Stimulated activated CD8-positive, alpha-beta memory T cell treated with anti-CD3 and anti-CD28 coated beads, Interleukin-7, amount 100 ng/mL, for 4 hours (primary cell): ENCODE measurements at places on chromosomes 3 and 15.

GRCh38 chr15:94456226-94456625, 224.9 kb downstream of the MCTP2 start:
- no peak for DNase-seq

GRCh38 chr15:90145761-90146160, 43.5 kb upstream of the IDH2 start:
- no peak for DNase-seq

DNA sequence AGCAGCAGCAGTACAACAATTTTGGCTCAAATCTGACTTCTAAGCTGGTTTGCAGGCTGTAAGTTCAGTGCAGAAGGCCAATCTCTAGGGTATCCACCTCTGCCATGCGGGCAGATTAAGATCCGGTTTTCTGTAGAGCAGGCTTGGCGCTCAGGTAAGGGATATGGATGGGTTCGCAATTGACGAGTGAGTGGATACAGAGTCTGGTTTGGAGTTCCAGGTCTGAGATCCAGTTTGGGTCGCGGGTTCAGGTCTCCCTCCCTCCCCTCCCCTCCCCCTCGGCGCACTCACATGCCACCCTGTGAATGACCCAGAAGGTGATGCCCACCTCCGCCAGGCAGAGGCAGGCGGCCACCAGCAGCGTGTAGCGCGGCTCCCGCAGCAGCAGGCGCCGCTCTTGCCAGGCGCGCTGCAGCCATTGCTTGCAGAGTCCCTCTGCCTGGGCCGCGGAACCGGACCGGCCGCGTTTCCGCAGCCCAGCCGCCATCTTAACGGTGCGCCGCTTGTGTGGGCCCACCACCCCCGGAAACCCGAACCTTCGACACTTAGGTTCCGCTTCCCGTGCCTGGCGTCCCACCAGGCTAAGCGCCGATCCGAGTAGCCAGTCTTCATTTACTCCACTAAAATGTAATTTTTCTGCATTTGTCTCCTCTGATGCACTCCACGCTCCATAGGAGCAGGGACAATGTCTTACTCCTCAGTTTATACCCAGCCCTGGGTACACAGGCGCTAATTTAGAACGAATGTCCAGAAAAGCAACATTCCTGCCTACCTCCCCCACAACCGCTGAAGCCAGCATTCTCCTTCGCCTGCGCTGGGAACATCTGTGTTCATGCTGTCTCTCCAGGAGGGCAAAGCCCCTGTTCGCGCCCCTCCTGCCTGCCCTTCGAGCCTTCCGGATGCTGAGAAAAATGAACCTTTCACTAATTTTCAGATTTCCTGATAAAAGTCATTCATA, at the start of gene ALG3:
ALG3 (minus strand) TSS at position 509 of the 958 bp plus-strand sequence; CDS start at position 487, 22 bp downstream.
- DNase-seq: peak; percentile 75

- no peak for DNase-seq
Measured at GRCh38 chr15:101068961-101069653, 149.9 kb downstream of the LRRK1 start.

GRCh38 chr3:53354945-53355498, 7.7 kb upstream of the DCP1A start:
- DNase-seq: no peak

GRCh38 chr3:47802734-47803479, at the start of gene DHX30:
DHX30 (plus strand) TSS chr3:47803138; CDS start chr3:47810684, 7,546 bp downstream.
- peak; percentile 59 for DNase-seq

- no peak for DNase-seq
Measured at GRCh38 chr3:3771567-3771966, 27.7 kb upstream of the LRRN1 start.

DNA sequence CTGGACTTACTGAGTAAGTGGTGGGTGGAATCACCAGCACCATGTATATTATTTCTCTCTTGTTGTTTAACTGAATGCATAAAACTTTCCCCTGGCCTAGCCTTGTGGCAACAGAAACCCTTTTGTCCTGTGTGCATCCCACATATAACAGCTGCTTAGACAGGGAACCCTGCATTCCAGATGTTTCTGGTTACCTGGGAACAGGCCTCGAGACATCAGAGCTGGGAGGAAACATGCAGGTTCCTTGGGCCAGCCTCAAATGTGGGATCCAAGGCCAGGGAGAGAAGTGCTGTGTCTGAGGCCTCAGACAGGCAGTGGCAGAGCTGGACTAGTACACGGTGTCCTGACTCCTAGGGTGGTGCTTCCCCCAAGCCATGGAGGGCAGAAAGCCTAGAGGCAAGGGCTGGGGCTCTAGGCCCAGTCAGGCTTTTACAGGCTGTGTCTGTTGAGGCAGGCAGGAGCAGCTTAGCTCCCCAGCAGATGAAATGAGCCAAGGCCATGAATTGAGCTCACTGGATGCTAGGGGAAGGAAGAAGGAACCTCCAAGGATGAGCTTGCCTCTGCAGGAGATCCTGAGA, 57.7 kb downstream of the ITGA11 start:
- DNase-seq: no peak

GRCh38 chr3:21839592-21839991, 88.6 kb upstream of the ZNF385D start:
- DNase-seq: no peak

GRCh38 chr3:51944451-51945021, 2.4 kb downstream of the PARP3 start:
- no peak for DNase-seq

- DNase-seq: no peak
Measured at GRCh38 chr3:124615896-124616543, 114.2 kb upstream of the UMPS start.

- DNase-seq: no peak
Measured at GRCh38 chr15:49832511-49832910, 211.7 kb downstream of the DTWD1 start.

DNA sequence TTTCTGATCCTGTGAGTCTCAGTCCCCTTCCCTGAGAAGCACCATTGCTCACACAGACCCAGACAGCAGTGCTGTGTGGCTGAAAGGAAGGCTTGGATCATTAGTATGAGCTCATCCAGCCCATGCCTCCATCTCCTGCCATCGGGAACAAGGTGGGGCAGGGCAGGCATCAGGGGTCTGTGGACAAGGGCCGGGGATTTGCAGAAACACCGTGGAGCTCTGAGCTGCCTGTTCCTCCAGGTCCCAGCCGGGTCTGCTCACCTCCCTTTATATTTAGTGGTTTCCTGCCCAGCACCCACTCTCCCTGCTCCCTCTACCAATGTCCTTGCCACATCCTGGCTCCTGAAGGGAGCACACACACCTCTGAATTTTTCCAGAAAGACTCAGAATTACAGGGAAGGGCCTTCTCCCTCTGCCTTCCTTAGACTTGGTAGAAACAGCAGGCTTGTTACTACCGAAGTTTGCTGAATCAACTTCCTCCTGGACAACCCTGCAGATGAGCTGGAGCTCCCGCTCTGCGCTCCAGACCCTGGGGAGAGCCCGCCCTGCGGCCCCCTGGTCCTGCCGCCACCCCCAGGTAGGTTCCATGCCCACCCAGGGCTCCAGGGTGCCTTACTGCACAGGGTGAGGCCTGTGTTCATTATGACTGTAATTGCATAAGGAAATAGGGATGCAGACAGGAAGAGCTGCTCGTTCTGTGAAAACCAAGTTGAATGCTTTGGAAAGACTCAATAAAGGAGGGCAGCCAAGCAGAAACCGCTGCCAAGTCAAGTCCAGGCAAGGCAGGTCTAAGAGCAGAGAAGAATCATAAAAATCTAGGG, 128.1 kb downstream of the NSMCE3 start:
- no peak for DNase-seq

DNA sequence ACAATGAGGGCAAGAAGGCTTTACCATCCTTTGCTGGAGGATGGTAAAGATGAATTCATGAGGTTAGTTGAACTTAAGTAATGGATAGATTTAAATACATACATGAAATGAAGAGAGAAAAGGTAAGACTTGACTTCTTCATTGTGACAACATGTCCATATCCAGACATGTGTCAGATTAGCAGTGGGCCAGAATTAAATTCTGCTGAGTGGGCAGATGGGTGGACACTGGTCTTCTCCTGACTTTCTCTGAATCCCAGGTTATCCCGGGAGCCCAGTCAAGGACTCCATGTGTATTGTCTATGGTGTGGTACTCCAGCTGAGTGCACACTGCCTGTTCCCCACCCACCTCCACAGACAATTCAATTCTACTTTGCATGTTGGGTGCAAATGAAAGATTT, 603.1 kb downstream of the NLGN1 start:
- DNase-seq: no peak

GRCh38 chr15:73677146-73677607, 7.0 kb upstream of the CD276 start:
- DNase-seq: no peak

DNA sequence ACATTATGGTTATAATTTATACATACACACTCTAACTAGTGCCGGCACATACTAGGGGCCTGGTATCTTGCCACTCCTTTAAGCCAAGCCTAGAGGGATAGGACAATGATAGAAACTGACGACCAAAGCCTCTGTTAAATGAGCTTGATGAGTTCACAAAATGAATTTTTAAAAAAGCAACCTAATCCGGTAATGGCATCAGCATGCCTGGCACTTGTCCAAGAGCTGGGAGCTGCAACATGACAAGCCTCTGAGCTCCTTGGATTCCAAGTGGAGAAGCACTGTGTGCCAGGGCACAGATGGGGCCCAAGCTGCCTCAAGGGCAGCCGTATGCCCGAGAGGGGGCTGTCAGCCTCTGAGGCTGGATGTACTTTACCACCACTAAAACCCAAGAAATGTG, 9.7 kb downstream of the ETV5 start:
- DNase-seq: no peak

DNA sequence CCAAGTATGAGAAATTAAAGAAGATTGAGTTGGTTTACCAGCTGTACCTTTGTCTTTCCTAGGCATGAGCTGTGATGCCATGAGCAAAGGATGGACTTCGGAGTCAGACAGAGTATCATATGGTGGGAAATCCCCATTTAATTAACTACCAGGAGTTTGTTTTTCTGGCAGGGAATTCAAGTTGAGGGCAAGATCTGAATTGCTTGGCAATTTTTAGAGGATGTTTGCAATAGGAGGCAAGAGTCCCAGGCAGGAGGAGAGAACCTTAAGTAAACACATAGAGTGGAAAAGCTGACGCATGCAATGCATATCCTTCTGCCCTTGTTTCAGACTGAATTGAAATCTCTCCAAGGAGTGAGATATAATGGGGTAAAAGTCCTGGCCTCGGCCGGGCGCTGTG, 569.7 kb upstream of the MDFIC2 start:
- no peak for DNase-seq

- no peak for DNase-seq
Measured at GRCh38 chr3:123740391-123740822, 143.7 kb downstream of the MYLK start.

DNA sequence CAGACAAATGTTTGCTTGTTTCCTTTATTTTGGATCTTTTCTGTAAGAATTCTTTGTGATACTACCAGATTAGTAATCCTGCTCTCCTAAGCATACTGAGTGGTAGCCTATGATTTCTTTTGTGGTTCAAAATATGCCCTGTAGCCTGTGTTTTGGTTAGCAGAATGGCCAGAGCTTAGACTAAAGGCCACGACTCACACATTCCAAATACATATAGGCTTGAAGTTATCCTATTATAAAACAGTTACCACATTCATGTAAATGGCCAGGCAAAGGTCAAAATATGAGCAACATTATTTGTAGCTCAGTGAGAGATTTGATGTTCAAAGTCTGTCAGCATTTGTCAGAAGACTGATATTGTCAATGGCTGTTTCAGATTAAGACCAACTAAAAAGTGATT, 84.5 kb downstream of the MITF start:
- DNase-seq: no peak

- DNase-seq: no peak
Measured at GRCh38 chr3:192433704-192434103, 293.6 kb downstream of the FGF12 start.

GRCh38 chr15:53834214-53834613, 74.8 kb upstream of the WDR72 start:
- no peak for DNase-seq

DNA sequence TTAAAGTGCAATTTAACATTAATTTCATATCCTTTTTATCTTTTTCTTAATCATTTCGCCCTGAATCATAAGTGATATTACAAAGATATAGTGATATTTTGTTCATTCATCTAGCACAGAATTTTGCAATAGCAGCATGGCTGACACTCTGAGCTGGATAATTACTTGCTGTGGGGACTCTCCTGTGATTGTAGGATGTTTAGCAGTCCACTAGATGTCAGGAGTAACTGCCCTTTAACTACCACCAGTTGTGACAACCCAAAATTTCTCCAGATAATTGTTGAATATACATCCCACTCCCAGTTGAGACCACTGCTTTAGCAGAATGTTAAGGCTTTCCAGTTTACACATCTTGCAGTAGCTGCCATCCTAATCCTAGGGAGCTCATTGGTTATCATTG, 196.8 kb upstream of the MBNL1 start:
- no peak for DNase-seq

DNA sequence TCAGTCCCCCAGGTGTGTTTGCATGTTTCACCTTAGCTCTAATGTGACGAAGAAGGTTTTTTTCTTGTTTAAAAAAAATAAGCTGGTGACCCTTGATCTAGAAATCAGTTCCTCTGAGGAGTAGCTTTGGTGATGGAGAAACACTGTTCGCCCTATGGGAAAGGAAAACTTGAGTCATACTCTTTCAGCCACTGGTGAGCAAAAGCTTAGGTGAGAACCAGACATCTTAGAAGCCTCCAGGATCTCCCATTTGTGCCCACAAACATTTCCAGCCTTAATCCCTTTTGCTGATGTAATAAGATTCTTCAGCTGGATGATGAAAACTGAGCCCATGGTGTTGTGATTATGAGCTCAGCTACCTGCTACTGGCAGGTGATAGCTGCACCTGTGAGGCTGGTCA, 37.8 kb downstream of the SLC27A2 start:
- DNase-seq: no peak

DNA sequence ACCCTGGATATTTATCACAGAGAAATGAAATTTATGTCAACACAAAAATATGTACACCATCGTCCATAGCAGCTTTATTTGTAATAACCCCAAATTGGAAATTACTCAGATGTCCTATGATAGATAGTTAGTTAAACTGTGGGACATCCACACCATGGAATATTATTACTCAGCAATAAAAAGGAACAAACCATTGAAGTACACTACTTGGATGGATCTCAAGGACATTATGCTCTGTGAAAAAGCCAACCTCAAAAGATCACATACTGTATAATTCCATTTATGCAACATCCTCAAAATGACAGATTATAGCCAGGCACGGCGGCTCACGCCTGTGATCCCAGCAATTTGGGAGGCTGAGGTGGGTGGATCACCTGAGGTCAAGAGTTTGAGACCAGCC, 113.3 kb downstream of the PGPEP1L start:
- DNase-seq: no peak

GRCh38 chr15:26724381-26725150, 48.3 kb downstream of the GABRB3 start:
- DNase-seq: no peak
